Activated CD4-positive, alpha-beta T cell treated with anti-CD3 and anti-CD28 coated beads for 36 hours (primary cell): ENCODE measurements at places on chromosomes 6 and 20. TPM values are rescaled to one million over a fixed set of nuclear protein-coding genes. Genes with fewer than 3 reads are reported as not detected.

- H3K27ac ChIP-seq: peak overlapping the region; percentile 69
- H3K4me1 ChIP-seq: peaks cover 13% of the 10 kb centered on the region
- no peak for DNase-seq
- H3K36me3 ChIP-seq: no peaks in the 10 kb centered on the region
These were observed 35.0 kb upstream of the ENTPD6 start for GRCh38 chr20:25160467-25160866.

- peaks cover 51% of the 10 kb centered on the region for H3K4me1 ChIP-seq
- DNase-seq: peak; percentile 47
- peak overlapping the region; percentile 90 for H3K27ac ChIP-seq
- peaks cover 17% of the 10 kb centered on the region for H3K36me3 ChIP-seq
- H3K4me3 ChIP-seq: peak overlapping the region; percentile 90
These were observed 642 bp downstream of the GZF1 start for GRCh38 chr20:23362392-23363256.

DNA sequence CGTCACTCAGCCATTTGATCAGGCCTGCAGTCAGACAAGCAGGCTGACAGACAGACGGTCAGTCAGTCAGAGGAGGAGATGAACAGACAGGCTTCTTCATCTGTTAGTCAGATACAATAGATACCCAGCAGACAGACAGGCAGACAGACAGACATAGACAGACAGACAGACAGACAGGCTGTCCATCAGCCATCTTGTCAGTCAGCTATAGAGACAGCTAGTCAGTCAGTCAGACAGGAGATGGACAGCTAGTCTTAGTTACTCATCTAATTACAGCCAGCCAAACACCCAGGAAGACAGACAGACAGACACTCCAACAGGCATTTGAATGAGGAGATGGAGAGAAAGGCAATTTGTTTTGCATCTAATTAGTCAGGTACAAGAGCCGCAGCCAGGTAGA is 36.4 kb downstream of the KCNB1 start:
- no peaks in the 10 kb centered on the region for H3K4me1 ChIP-seq
- DNase-seq: no peak
- no peak overlapping the region for H3K27ac ChIP-seq
- no peak overlapping the region for H3K4me3 ChIP-seq

DNA sequence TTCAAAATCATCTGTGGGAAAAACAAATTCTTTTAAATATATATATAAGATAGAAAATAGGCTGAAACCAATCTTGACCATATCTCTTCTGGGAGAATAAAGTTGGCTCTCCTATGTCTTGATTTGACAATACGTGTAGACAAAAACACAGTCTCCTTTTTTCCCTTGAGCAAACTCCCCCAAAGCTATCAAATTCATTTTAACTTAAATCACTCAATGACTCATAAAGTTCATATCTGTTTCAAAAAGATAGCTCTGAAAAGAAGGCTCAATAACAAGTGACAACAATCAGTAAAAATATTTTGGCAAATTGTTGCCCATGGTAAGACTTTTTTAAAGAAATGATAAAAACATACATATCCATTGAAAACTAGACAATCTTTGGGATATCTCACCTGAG is 236.0 kb upstream of the TENT5A start:
- H3K4me3 ChIP-seq: no peak overlapping the region
- H3K36me3 ChIP-seq: no peaks in the 10 kb centered on the region
- DNase-seq: no peak
- H3K27me3 ChIP-seq: no peaks in the 10 kb centered on the region

DNA sequence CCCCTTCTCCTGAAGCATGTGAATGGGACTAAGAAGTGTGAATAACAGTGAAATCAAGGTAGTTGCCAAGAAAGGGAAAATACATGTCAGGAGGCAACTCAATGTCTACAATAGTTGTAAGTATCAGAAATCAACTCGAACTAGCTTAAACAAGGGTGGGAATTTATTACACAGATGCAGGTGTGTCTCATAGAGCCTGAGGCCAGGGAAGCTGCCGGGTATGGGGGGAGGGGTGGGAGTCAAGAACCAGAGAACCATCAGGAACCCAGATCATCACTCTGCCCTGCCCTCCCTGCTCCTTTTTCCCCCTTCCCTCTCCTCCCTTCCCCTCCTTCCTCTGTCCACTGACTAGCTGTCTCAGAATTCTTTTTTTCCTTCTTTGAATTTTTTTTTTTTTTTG is 34.9 kb upstream of the BMP6 start:
- no peaks in the 10 kb centered on the region for H3K36me3 ChIP-seq
- peaks cover 18% of the 10 kb centered on the region for H3K27me3 ChIP-seq
- no peak overlapping the region for H3K4me3 ChIP-seq
- no peak overlapping the region for H3K27ac ChIP-seq

DNA sequence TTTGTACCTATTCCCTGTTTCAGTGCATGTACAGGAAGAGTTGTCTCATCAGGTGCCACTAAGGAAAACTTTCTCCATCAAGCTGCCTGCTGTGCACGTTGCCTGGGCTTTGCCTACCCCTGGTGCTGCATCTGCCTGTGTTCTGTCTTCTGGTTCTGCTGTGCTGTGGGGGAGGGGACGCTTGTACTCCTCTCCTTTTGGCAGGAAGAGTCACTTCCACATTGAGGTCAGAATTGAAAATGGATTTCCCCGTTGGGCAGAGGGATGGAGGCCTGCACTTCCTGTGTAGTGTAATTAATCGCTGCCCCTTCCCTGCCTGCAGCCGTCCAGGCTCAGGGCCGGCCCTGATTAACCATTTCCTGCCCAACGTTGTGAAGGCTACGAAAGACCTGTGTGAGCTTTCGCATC is 153.3 kb downstream of the SCML4 start:
- H3K4me1 ChIP-seq: peaks cover 22% of the 10 kb centered on the region
- H3K36me3 ChIP-seq: no peaks in the 10 kb centered on the region
- no peaks in the 10 kb centered on the region for H3K27me3 ChIP-seq
- DNase-seq: peak; percentile 36
- no peak overlapping the region for H3K27ac ChIP-seq
- no peak overlapping the region for H3K4me3 ChIP-seq

- H3K27me3 ChIP-seq: peaks cover 4% of the 10 kb centered on the region
- no peaks in the 10 kb centered on the region for H3K4me1 ChIP-seq
- no peak overlapping the region for H3K27ac ChIP-seq
- no peak for DNase-seq
These were observed 36.4 kb downstream of the RPP40 start for GRCh38 chr6:4967301-4968030.

- H3K4me3 ChIP-seq: no peak overlapping the region
- no peak overlapping the region for H3K27ac ChIP-seq
- peaks cover 4% of the 10 kb centered on the region for H3K36me3 ChIP-seq
- peaks cover 9% of the 10 kb centered on the region for H3K27me3 ChIP-seq
- DNase-seq: no peak
These were observed 44.7 kb upstream of the ECI2 start for GRCh38 chr6:4179960-4180651.

DNA sequence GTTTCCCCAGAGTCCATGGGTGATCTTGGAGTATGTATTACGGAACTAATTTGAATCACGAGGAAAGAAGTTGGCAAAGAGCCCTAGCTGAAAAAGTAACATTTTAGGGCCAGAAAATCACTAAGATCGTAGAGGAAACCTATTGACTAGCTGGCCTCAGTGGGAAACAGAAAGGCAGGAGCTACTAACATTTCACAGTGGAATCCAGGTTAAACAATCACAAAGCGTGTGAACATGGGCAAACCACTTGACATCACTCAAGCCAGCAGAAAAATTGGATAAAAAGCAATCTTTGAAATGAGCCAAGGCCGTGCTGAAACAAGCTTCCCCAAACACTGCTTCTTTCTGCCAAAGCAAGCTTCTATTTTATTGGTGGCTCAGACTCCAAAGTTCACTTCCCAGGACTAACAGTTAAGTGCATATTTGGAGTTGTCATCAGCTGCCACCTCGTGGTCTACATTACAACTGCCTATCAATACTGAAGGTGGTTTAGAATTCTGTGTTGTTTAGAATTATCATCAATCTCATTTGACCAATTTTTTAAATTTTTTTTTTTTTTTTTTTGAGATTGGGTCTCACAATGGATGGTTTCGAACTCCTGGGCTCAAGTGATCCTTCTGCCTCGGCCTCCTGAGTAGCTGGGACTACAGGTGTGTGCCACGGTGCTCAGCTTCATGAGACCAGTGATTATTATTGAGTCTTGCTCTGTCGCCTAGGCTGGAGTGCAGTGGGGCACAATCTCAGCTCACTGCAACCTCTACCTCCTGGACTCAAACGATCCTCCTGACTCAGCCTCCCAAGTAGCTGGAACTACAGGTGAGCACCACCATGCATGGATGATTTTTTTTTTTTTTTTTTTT is 10.6 kb downstream of the RPS10 start:
- peak; percentile 48 for DNase-seq
- H3K27me3 ChIP-seq: no peaks in the 10 kb centered on the region
- no peak overlapping the region for H3K4me3 ChIP-seq
- H3K4me1 ChIP-seq: peaks cover 15% of the 10 kb centered on the region
- H3K27ac ChIP-seq: peak overlapping the region; percentile 51
- H3K36me3 ChIP-seq: peaks cover 57% of the 10 kb centered on the region

DNA sequence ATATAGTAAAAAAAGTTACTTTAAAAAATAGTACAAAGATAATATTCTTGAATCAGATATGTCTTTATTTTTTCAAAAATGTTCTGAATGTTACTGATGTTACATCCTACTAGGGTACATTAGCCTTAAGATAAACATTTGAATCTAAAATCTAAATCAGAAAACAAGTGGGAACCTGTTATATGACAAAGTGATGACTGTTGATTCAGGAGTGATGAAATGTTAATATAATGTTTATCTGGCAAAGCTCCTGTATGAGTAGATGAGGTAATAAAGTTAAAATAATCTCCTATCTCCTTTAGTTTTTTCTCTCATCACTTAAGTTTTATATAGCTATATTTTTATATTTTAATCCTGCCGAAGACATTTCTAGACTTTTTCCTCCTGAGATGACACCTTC is 4.2 kb downstream of the DOP1A start:
- H3K4me1 ChIP-seq: peaks cover 33% of the 10 kb centered on the region
- no peak overlapping the region for H3K27ac ChIP-seq
- H3K27me3 ChIP-seq: no peaks in the 10 kb centered on the region
- peaks cover 9% of the 10 kb centered on the region for H3K36me3 ChIP-seq
- H3K4me3 ChIP-seq: no peak overlapping the region
- DNase-seq: no peak

- peaks cover 2% of the 10 kb centered on the region for H3K27me3 ChIP-seq
- no peak for DNase-seq
- peaks cover 3% of the 10 kb centered on the region for H3K36me3 ChIP-seq
- H3K4me1 ChIP-seq: no peaks in the 10 kb centered on the region
- H3K4me3 ChIP-seq: no peak overlapping the region
These were observed 24.6 kb downstream of the MYLK4 start for GRCh38 chr6:2725999-2726567.

GRCh38 chr6:167210375-167211294 is 52.9 kb upstream of the GPR31 start:
- H3K27me3 ChIP-seq: peaks cover 6% of the 10 kb centered on the region
- H3K4me1 ChIP-seq: peaks cover 2% of the 10 kb centered on the region
- H3K4me3 ChIP-seq: no peak overlapping the region
- H3K36me3 ChIP-seq: no peaks in the 10 kb centered on the region

DNA sequence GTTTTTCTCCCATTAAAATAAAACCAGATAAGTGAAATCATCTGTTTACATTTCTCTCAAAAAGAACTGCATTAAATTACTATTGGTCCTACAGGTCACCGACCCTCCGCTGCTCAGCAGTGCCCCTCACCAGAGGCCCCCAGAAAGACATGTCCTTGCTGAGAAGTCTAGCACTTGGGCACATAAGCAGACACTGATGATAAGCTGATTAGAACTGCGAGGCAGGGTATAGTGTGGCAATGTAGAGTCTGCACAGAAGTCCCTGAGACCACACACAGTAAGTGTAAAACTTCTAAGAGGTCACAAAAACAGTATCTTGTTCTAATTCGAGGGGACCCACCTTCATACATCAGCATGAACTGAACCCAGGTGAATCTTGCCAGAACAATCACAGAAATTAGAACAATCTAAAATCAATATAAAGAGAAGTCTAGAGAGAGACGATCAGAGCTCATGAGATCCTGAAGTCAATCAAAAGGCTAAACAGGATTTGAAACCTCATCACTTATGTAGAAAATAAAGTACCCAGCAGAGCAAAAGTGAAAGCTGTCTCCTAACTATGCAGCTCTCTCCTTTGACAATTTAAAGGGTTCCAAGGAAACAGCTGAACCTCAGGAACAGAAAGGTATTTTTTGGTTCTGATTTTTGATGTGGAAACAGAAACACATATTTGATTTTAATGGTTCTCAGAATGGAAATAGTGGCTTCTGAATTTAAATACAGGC is 182.9 kb downstream of the PTPRT start:
- no peak for DNase-seq
- H3K36me3 ChIP-seq: no peaks in the 10 kb centered on the region
- no peaks in the 10 kb centered on the region for H3K27me3 ChIP-seq
- no peak overlapping the region for H3K27ac ChIP-seq
- no peak overlapping the region for H3K4me3 ChIP-seq

DNA sequence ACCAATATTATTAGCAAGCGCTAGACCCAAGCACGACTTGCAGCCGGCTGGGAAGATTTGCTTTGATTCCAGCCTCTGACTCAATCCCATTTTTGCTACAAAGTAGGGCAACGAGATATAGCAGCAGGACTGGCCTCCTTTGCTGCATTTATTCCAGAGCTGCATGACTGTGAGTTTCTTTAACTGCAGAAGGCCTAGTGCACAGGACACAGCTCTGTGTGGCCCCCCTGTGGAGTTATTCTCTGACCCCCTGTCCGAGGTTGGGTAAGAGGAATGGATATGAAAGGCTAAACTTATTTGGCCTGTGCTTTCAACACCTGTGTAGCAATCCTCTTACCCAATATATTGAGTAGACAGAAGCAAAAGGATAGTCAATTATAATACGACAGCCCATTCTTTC is 133.3 kb upstream of the SPTLC3 start:
- DNase-seq: no peak
- no peak overlapping the region for H3K27ac ChIP-seq
- H3K4me1 ChIP-seq: no peaks in the 10 kb centered on the region
- H3K4me3 ChIP-seq: no peak overlapping the region
- peaks cover 2% of the 10 kb centered on the region for H3K27me3 ChIP-seq

- H3K4me1 ChIP-seq: no peaks in the 10 kb centered on the region
- H3K4me3 ChIP-seq: no peak overlapping the region
- DNase-seq: no peak
- no peak overlapping the region for H3K27ac ChIP-seq
These were observed 435.4 kb downstream of the BCKDHB start for GRCh38 chr6:80541886-80542285.

- peak; percentile 73 for DNase-seq
- H3K27ac ChIP-seq: peak overlapping the region; percentile 99
- peaks cover 44% of the 10 kb centered on the region for H3K4me1 ChIP-seq
- H3K4me3 ChIP-seq: peak overlapping the region; percentile 94
- H3K27me3 ChIP-seq: no peaks in the 10 kb centered on the region
These were observed 46.3 kb downstream of the OR2B2 start for GRCh38 chr6:27865850-27866356.

Gene DDO
- total RNA-seq: not detected

Gene BPIFB4
- total RNA-seq: not detected

Gene SPAG4
- 6.4 TPM for total RNA-seq

Gene SLC12A5
- total RNA-seq: 0.49 TPM

Gene TOX2
- 3.0 TPM for total RNA-seq

Gene GNMT
- not detected for total RNA-seq

Gene CRIP3
- 1.6 TPM for total RNA-seq

Gene NRSN1
- total RNA-seq: not detected

Gene MYB
- total RNA-seq: 29.2 TPM

Gene PBOV1
- total RNA-seq: not detected

Gene SCUBE3
- total RNA-seq: not detected
